SIG-M5 (cell line): ENCODE measurements at places on chromosomes 3 and 15.

DNA sequence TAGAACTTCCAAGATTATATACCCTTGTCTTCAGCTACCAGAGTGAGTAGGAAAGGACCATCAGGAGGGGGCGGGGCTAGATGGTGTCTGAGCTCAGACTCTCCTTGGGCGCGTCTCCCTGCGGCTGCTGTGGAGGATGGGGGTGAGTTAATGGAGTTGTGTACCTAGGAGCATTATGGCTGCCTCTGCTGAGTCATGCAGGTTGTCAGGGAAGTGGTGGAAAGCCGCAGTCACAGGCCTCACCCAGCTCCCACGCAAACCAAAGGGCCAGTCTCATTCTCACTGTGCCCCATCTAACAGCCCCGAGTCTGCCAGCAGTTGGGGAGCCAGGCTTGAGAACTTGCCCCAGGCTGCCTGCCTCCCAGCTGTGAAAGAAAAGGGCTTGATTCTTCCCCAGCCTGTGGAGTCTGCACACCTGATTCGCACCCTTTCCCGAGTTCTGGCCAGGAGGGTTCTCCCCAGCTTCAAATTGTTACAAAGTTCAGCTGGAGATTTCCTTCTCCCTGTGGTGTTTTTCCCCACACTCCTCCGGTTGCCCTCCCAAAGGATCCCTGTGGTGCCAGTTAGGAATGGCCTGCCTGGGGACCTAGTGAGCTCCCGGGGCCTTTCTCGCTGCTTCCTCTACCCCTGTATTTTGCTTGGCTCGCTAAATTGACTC, 143.3 kb downstream of the HCN4 start:
- no peak for DNase-seq

DNA sequence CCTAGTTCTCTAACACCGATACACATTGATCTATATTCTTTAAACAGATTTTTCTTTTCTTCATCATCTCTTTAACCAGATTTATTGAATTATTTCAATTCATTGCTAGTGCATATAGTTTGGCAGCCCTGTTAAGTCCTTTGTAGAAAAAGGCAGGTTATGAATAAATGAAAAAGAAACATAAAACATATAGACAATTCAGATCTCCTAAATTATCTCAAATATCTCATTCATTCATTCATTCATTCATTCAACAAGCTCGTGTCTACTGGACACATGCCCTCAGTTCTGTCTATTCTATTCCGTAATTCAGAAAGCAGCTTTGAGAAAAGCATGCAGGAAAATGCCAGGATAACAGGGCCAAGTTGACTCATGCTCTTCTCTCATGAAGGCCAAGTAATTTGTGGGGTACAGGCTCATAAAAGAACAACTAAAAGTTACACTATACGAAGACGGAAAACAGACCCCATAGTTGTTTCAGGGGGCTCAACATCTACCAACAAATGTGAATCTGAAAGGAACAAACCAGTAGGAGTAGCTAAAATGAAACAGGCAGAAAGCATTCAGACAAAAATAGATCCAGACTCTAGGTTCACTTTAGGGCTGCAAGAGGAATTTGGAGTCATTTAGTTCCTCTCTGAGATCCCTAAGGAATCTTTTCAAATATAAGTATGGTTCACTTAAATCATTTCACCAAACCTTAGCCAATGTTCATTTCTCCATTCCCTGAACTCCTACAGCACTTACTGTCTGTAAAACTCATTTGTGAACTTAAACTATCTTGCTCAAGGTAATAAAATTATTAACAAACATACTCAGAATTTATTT, 7.5 kb downstream of the ZNF148 start:
- no peak for DNase-seq

DNA sequence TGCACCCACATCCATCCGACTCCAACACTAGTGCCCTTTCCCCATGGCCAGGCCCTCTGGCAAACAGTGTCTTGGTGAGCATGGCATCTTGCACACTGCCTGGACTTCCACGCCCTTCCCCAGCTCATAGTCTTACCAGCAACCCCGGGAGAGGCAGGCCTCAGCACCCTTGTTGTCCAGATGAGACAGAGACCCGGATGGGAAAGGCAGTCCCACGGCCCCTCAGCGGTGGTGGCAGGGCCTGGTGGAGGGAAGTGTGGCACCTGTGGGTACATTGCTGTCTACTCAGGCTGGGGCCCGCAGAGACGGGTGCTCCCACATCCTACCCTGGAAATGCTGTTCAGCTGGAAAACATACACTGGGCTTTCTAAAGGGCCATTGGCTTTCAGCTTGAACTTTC, 28.4 kb downstream of the HDAC11 start:
- no peak for DNase-seq

DNA sequence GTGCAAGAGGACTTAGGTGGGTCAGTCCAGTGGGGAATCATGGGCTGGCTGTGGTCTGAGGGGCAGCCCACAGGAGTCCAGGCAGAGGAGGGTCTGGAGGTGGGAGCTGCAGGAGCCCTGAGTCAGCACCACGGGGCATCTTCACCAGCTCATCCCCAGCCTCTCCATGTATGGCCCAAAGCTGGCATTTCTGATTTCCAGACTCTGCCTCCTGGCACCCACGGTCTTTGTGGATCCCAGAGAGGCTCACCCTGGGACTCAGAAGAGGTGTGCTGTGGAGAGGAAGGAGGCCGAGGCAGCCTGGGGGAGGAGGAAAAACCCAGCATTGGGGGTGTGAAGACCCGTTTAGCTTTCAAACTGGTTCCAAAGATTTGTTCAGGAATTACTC, 64.5 kb upstream of the KLF13 start:
- DNase-seq, result no peak

- DNase-seq, result no peak
Measured at GRCh38 chr15:29935296-29936004, 113.2 kb upstream of the TJP1 start.

DNA sequence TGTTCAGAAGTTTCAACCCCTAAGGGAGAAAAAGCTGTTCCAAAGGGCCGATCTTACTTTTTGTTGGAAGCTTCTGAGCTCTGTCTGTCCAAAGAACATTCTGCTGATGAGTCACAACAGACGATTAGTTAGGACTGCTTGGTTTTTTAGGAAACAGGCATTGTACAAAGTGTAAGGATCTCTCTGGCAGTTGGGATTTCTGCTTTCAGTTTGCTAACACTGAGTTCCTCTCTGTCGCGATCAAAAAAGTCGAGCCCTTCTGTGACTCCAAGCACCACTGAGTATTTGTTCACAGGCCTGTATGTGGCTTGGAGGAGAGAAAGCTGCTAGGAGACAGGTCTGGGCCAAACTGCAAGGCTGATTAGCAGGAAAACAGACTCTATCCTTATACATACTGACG, 91.8 kb upstream of the PFN2 start:
- no peak for DNase-seq

DNA sequence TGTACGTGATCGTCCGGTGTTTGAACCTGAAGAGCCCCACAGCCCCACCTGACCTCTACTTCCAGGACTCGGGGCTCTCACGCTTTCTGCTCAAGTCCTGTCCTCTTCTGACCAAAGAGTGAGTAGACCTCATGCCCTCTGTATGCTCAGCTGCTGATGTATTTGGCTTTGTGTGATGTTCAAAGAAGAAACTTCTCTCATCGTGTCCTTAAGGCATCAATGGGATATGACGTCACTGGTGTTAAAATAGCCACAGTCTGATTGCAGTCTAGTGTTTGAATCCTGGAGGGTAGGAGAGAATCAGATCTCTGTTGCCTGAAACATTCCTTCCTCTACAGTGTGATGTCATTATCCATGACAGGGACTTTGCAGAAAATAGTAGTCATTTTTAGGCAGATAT, 28.1 kb downstream of the ABHD2 start:
- no peak for DNase-seq

- no peak for DNase-seq
Measured at GRCh38 chr15:65937476-65937875, 68.2 kb downstream of the RAB11A start.
